PC-9 (cell line): ENCODE measurements at places on chromosomes 16 and 17.

DNA sequence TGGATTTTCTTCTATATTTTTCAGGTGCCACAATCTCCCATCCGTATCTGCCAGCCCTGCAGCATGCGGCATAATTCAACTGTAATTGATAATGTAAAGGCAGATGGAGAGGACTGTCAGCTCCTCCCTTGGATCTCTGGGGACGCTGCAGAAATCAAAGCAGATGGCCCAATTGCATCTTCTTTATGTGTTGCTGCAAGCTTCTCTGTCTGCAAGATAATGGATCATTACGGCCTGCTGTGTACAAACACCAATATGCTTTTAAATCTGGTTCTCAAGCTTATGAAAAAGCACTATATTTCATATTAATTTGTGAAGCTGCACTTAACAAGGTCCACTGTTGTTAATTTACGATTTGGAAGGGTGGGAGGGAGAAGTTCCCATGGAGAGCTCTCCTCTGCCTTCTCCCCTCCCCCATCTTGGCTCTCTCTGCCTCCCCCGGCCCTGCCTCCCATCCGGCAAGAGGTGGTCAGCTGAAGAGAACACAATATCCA lies 607.5 kb downstream of the TOX3 start:
- DNase-seq, result no peak

- peak; percentile 18 for DNase-seq
Observed at GRCh38 chr17:33072421-33073161, 80.9 kb downstream of the SPACA3 start.

DNA sequence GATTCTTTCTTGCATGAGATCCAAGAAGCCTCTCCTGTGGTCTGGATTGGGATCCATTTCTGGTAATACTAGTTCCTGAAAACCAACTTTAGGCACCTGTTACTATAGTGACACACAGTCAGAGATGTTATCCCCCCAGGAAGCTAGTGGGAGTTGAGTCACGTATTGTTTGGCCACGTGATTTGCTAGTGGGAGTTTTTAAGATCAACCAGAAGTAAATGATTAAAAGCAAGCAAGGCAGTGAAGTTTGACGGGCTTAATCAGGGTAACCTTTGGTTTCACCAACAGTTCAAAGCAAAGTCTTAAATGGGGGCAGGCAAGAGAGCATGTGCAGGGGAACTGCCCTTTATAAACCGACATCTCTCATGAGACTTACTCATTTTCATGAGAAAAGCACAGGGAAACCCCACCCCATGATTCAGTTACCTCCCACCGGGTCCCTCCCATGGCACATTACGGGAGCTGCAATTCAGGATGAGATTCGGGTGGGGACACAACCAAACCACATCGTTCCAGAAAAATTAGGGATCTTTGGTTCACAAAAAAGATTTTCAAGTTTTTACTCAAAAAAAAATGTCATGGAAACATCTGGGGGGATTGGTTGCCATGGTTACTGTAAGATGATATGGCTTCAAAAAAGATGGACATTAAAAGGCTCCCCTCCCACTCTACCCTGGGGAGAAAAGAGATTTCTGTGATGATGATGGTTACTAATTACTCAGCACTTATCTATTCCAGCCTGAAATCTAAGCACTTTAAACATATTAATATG lies 483.1 kb upstream of the ERCC4 start:
- DNase-seq, result peak; percentile 73

DNA sequence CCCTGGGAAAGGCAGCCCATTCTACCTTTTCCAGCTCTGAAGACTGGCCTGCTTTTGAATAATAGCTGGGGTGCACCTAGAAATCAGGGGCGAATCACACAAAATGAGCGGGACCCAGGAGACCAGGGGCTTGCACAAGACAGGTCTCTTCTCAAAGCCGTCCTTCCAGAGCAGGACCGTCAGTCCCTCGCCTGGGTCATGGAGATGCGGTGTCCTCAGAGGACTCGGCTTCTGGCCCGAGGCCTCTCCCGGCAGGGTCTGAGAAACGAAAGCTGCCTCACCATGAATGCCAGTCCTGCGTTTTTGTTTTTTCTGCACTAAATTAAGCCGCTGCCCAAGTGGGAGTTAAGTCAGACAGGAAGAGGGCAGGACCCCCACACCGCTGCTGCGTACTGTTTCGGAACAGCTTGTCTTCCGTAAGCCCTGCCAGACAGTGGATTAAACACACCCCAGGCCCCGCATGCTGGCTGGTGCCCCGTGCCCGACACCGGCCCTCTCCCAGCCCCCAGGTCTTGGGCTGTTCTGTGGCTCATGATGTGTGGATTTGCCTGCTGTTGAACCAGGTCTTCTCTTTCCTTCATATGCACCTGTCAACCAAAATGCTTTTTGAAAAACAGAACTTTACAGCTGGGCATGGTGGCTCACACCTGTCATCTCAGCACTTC lies 142.1 kb upstream of the RPH3AL start:
- DNase-seq, result no peak

- DNase-seq, result no peak
Observed at GRCh38 chr16:87484487-87485331, 8.1 kb downstream of the ZCCHC14 start.

GRCh38 chr17:28741358-28742349 lies 2.2 kb upstream of the TRAF4 start:
- DNase-seq, result no peak

DNA sequence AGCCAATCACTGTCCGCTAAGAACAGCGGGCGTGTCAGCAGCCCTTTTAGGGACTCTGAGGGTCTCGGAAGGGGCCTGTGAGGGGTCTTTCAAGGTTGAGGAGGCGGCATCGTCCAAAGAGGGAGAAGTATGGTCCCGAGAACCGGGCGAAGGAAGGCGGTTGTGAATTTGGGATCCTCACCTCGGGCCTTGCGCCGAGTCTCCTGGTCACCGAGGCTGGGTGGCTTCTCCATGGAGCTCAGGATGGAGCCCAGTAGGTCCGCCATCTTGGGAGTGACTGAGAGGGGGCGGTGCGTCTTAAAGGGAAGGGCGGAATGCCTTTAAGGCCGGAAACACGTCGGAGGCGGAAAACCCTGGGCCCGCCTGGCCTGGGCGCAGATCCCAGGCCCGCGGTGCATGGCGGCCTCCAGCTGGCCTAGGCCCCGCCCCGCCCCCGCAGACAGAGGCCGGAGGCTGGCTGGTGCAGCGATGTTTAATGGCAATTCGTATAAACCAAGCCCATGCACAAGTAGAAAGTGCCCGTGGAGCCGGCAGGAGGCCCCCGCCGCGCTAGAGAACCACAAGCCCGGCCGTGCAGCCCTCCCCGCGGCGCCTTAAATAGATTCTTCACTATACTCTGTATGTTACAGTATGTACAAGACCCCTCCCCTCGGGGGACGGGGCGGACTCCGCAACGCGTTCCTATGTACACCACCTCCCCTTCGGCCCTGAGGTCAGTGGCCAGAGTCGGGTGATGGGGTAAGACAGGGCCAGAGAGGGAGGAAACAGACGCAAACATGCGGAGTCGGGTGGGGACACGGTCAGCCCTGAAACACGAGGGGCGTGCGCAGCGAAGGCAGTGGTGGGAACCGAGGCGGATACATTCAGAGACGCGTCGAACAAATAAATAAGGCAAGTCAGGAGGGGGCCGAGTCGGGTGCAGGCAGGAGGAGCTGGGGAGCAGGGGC lies at the start of gene SPAG7:
TSS of gene SPAG7 (minus strand) at position 279 of the 947 bp plus-strand sequence. CDS start at position 266, 13 bp downstream.
- peak; percentile 85 for DNase-seq

DNA sequence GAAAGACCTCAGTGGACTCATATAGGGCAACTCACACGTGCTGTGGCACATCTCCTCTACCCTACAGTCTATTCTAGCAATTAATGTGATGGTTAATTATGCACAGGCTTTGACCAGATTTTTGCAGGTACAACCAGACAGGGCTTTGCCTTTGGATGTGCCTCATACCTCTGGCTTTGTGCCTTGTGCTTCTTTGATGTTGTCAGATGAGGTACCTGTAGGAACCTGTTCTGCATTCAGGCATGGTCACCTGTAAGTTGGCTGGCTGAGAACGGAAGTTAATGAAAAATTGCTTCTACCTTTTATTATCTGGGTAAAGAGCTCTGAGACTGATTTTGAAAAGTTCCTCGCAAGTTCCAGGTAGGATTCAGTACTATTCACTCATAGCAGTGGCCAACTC lies 462.9 kb upstream of the ZFHX3 start:
- DNase-seq, result no peak

GRCh38 chr16:22210854-22211253 lies 4.8 kb downstream of the EEF2K start:
- no peak for DNase-seq

GRCh38 chr17:81838753-81839255 lies 4.0 kb upstream of the PPP1R27 start:
- no peak for DNase-seq

GRCh38 chr17:74453665-74454196 lies 12.7 kb upstream of the CD300A start:
- DNase-seq, result no peak

- DNase-seq, result no peak
Observed at GRCh38 chr16:16881814-16882213, 502.9 kb downstream of the NPIPA7 start.

DNA sequence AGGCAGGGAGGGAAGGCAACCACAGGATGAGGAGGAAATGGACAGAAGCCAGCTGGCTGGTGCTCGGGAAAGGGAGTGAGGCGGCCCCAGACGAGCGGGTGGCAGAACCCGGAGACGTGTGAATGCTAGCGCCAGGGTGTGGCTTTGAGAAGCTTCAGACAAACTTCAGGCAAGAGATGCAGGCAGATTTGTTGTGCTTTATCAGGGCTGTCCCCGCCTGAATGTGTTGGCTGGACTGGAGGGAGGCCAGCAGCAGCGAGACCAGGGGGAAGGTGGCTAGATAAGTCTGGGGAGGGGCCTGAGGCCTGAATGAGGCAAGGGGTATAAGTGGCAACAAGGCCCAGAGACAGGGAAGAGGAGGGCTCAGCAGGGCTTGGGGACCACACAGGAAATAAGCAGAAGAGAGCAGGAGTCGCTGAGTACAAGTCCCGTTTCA lies 22.0 kb downstream of the CAMKK1 start:
- no peak for DNase-seq

- no peak for DNase-seq
Observed at GRCh38 chr16:50445621-50446555, 77.1 kb upstream of the BRD7 start.
